ENCODE measurements at places on chromosomes 12 and 14. TPM values are rescaled to one million over a fixed set of nuclear protein-coding genes. Genes with fewer than 3 reads are reported as not detected.

The KRT4 gene
- total RNA-seq = not detected

The TAS2R10 gene
- 0.66 TPM for total RNA-seq

The TTLL5 gene
- total RNA-seq = 70.0 TPM

The SMIM41 gene
- total RNA-seq = not detected

The RD3L gene
- not detected for total RNA-seq

The ACSS3 gene
- 0.53 TPM for total RNA-seq

The AVPR1A gene
- total RNA-seq = not detected

The LRRC10 gene
- total RNA-seq = not detected

The KRT74 gene
- total RNA-seq = not detected

The CMTM5 gene
- total RNA-seq = not detected

The NKX2-8 gene
- total RNA-seq = not detected

The FOXM1 gene
- total RNA-seq = 136 TPM

The GARIN6 gene
- total RNA-seq = not detected

The KIF21A gene
- total RNA-seq = 10.1 TPM

The KCNH3 gene
- total RNA-seq = 0.18 TPM

The IL31 gene
- total RNA-seq = not detected

The PPFIA2 gene
- total RNA-seq = not detected

The COCH gene
- 1.9 TPM for total RNA-seq

The LRRIQ1 gene
- total RNA-seq = 0.21 TPM

The NFE2 gene
- total RNA-seq = not detected

The RPGRIP1 gene
- total RNA-seq = not detected

The DHH gene
- 3.9 TPM for total RNA-seq

The SPIC gene
- total RNA-seq = not detected

The TMEM179 gene
- total RNA-seq = not detected

The TEX22 gene
- 2.1 TPM for total RNA-seq

The AQP2 gene
- not detected for total RNA-seq

The KRT71 gene
- total RNA-seq = not detected

The PRB2 gene
- total RNA-seq = not detected

The ETFBKMT gene
- total RNA-seq = 2.4 TPM

The GPR162 gene
- 13.7 TPM for total RNA-seq

The PSMC6 gene
- 103 TPM for total RNA-seq

The UNC79 gene
- not detected for total RNA-seq

The OAS2 gene
- 3.1 TPM for total RNA-seq

The PITPNM2 gene
- total RNA-seq = 15.9 TPM

The VRTN gene
- not detected for total RNA-seq

The LPAR5 gene
- not detected for total RNA-seq

The MYH6 gene
- total RNA-seq = not detected

The SLC22A17 gene
- total RNA-seq = 4.6 TPM

The NTF3 gene
- total RNA-seq = not detected

The ATL1 gene
- total RNA-seq = 2.8 TPM

The LRRC43 gene
- total RNA-seq = 5.4 TPM

The FBLN5 gene
- 27.6 TPM for total RNA-seq

The SAMD15 gene
- total RNA-seq = 1.1 TPM

The DBX2 gene
- not detected for total RNA-seq

The LTBP2 gene
- 264 TPM for total RNA-seq

The TAC3 gene
- not detected for total RNA-seq

The OR6C2 gene
- not detected for total RNA-seq

The GPD1 gene
- not detected for total RNA-seq

The CLEC7A gene
- total RNA-seq = not detected

The BATF gene
- not detected for total RNA-seq

Data from endothelial cell of umbilical vein (primary cell).